Stimulated activated CD8-positive, alpha-beta memory T cell treated with anti-CD3 and anti-CD28 coated beads, Interleukin-4, amount 100 ng/mL, for 4 hours (primary cell): ENCODE measurements at places on chromosomes 11 and 22.
A peak's percentile ranks its signal among the peaks of the same experiment; 100 is the strongest.

DNA sequence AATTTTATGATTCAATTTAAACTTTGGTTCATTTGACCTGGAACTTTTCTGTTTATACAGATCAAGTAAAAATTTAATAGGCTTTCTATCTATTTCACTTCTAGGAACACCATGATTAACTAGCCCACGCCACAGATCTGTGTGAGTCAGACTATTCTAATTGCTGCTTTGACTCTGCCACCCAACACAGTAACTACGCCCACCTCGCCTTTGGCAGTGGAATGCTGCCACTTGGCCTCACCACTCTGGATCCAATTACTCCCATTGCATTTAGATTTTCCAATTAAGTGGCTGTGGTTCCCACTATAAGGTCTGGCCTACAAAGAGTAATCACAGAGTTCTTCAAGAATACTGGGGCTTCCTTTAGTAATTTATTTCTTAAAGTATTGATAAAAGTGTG lies 46.6 kb upstream of the LIN7C start:
- no peak for DNase-seq

GRCh38 chr11:134519390-134519750 lies 107.3 kb upstream of the B3GAT1 start:
- DNase-seq = no peak

DNA sequence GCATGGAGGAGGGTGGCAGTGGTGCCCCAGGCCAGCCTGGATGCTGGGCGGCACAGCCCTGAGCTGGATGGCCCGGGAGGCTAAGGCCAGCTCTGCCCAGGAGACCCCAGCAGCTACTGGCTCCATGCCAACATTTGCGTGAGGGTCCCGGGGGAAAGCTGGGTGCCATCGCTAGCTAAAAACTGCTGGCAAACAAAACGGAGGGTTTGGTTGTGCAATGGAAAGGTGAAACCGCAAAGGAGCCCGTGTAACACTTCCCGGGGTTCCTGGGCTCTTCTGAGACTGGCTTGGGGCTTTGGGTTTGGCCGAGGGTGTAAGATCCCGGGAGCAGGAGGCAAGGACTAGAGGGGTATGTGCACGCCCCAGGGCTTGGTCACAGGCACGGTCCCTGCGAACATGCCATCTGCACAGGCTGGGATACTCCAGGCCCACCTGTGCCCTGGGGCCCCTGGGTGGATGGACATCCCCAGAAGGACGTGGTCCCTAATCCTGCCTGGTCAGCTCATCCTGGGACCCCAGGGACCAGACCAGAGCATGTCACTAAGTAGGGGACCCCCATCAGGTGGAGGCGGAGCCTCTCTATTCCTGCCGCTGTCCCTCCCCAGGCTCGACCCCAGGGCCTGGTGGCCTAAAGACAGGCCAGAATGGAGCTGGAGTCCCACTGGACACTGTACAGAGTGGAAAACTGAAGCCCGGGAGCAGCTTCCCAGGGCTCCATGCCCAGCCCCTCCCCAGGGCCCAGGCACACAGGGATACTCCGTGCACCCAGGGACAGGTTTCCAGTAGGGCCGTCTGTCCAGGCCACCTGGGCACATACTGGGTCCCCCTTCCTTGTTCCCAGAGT lies 44.6 kb downstream of the IGF2 start:
- no peak for DNase-seq

DNA sequence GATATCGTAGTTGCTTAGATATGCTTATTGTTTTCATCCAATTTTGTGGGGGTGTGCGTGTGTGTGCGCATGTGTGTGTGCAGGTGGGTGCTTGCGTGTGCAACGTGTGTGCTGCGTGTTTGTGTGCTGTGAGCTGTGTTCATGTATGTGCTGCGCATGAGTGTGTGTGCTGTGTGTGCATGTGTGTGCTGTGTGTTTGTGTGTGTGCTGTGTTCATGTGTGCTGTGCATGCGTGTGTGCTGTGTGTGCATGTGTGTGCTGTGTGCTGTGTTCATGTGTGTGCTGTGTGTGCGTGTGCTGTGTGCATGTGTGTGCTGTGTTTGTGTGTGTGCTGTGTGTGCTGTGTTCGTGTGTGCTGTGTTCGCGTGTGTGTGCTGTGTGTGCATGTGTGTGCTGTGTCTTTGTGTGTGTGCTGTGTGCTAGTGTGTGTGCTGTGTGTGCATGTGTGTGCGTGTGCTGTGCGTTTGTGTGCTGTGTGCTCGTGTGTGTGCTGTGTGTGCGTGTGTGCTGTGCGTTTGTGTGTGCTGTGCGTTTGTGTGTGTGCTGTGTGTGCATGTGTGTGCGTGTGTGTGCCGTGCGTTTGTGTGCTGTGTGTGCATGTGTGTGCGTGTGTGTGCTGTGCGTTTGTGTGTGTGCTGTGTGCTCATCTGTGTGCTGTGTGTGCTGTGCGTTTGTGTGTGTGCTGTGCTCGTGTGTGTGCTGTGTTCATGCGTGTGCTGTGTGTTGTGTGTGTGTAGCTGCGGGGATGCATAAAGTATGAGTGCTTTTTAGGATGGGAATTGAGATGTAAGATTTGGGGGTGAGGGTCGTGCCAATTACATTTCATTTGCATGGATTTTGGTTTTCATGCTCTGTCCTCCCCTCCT lies 7.6 kb downstream of the IGF2 start:
- DNase-seq = no peak

- no peak for DNase-seq
Observed at GRCh38 chr22:17060126-17060525, 24.7 kb upstream of the IL17RA start.

DNA sequence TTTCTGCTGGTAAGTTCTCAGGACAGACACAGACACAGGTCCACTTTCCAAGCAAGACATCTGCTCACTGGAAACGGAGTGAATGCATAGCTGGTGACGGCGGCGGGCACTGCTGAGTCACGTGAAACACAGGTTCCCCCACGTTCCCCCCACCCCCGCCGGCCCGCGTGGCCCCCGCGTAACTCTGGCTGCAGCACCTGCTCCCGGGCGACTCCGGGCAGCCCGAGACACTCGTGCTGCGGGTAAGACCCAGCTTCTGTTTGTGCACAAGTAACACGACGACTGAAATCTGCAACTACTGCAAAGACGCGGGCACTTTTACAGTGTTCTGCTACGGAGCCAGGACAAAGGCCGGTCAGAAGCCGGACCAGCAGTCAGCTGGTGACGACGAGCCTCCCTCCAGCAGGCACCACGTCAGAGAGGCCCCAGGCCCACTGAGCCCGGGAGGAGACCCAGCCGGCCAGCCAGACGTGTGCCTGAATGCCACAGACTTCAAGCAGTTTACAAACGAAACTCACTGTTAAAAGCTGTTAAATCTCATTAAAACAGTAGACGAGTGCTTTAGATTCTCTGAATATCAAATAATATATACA lies 12.9 kb upstream of the ARFGAP3 start:
- DNase-seq = no peak

GRCh38 chr22:44130076-44130711 lies 50.5 kb upstream of the PARVG start:
- DNase-seq = no peak

GRCh38 chr11:104819603-104820002 lies 78.7 kb downstream of the CASP12 start:
- DNase-seq = no peak

DNA sequence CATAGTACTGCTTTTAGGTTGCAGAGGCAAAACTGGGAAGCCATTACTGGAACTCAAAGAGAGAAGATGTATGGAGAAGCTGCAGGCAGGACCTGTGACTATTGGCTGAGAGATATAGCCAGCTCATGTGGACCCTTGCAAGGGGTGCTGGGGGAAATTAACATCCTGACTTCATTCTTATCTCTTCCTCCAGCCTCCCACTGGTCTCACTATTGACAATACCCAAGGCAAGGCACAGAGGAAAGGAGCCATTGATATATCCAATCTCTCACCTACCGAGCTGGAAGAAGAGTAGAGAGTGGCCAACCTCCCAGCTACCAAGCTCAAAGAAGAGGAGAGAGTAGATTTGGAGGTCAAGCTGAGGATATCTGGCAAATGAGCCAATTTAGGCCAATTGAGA lies 36.8 kb upstream of the ZBED5 start:
- no peak for DNase-seq

DNA sequence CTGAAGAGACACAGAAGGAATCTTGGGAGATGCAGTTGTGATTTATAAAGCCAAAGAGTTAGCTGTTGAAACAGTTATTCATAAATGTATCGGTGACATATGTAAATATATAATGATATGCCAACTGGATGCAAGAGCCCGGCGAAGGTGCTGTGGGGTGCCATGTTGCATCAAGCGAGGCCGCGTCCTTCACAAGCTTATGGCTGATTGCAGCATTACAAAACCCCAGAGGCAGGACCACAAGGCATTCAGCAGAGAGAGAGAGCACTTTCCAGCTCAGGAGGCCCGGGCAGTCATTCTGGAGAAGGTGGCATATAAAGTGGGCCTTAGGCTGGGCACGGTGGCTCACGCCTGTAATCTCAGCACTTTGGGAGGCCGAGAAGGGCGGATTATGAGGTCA lies 65.6 kb downstream of the LARGE1 start:
- DNase-seq = no peak

GRCh38 chr22:22195265-22196017 lies 49.1 kb upstream of the VPREB1 start:
- DNase-seq = peak; percentile 39

GRCh38 chr11:102097186-102097585 lies 13.1 kb upstream of the YAP1 start:
- DNase-seq = no peak

- DNase-seq = no peak
Observed at GRCh38 chr22:30253205-30253852, 6.8 kb upstream of the LIF start.

DNA sequence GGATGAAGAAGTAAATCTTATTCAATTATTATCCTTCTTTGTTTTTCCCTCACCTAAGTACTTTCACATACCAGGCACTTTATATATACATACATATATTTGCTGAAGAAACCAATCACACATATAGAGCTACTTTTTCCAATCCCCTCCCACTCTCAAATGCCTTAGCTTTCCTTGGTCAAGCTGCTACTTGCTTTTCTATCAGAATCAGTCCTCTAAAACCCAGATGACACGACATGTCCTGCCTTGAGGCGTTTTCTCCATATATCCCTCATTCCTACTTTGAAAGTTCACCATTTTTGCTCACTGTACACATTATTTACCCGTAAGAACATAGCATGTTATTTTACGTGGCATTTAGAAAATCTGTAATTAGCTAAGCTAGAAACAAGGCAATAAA lies 5.4 kb downstream of the RAB38 start:
- no peak for DNase-seq

DNA sequence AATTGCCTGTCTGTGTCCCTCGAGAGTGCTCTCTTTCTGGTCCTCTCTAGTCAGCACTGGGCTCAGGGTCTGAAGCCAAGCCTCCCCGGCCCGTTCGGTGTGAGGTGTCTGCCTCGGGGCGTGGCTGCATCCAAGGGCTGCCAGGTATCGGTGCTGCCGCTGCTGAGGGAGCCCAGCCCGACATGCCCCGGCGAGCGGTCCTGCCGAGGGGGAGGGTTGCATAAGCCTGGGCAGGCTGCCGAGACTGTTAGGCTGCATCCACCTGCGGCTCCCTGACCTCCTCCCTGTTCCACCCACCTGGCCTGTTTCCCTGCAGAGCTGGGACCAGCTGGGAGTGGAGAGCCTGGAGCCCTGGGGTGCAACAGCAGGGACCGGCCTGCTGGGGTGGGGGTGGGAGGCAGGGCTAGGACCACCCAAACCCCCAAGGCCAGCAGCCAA lies 6.3 kb downstream of the OVOL1 start:
- DNase-seq = no peak

DNA sequence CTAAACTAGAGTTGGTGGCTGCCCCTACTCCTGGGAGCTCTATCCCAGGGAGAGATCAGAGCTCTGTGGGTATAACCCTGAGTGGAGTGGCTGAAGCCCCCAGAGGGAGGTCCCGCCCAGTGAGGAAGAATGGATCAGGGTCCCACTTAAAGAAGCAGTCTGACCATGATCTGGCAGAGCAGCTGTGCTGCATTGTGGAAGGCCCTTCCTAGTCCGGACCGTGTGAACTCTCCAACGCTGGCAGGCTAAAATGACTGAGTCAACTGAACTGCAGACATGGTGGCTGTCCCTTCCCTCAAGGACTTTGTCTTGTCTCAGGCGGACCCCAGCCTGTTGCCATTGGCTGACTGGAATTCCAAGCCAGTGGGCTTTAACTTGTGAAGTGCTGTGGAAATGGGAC lies 494.2 kb downstream of the FAM181B start:
- DNase-seq = no peak

GRCh38 chr22:26690654-26691376 lies 33.4 kb downstream of the MIAT start:
- no peak for DNase-seq
